ENCODE measurements at places on chromosomes 16 and 17. TPM values are rescaled to one million over a fixed set of nuclear protein-coding genes. Genes with fewer than 3 reads are reported as not detected.

Gene ARMC7
- 9.1 TPM for total RNA-seq

Gene ANKRD40CL
- total RNA-seq, result not detected

Gene CTDNEP1
- 48.4 TPM for total RNA-seq

DNA sequence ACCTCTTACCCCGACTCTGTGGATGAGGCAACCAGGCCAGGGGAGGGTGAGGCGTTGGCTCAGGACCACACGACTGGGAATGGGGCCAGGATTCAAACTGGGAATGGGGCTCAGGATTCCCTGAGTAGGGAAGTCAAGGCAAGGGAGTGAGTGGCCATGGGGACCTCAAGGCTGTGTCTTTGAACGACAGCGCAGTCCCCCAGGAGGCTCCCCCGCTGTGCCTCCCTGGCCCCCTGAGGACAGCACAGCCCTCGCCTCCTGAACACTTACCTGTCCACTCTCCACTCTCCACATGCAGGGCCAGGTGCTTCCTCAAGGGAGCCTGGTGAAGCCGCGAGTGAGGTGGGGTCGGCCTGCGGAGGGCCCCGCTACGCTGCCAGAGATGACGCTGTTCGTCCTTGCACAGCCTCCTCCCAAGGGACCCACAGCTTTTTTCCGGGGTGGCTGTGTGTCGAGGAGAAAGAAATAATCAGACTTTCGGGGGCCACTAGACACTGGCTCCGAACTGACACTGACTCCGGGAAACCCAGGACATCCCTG is 6.9 kb downstream of the ZNF469 start:
- DNase-seq, result no peak
